ENCODE measurements at places on chromosomes 4 and X.

GRCh38 chr4:95637043-95637600 lies 88.3 kb upstream of the UNC5C start:
- DNase-seq = peak; percentile 15

DNA sequence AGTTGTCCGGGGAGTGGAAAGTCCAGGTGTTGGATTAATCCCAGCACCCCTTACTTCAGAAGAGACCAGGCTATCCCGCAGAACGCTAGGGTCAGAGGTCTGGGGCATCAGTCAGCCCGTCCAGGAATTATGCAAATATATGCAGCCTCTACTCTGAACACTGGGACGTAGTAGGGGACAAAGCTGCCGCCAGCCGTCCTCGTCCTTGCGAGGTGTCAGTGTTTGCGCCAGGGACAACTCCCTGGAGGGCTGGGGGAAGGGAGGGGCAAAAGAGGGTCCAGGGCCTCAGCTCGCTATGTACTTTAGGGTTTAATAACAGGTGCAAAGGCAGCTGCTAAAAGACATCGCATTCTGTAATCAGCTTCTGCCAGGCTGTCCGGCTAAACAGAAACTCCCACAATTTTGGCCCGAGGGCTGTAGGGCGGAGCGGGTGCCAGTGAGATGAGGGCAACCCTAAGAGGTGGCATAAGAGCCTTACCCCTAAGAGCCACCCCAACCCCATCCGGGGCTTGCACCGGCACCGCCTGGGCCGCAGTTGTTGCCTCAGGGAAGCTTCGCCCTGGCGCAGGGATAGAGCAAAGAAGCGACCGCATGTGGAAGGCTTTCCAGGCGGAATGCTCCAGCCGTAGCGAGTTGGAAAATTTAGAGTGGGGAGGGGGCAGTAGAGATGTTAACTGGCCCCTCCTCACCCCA lies 8.4 kb downstream of the HAND2 start:
- DNase-seq = no peak

GRCh38 chrX:23046443-23046842 lies 46.7 kb downstream of the DDX53 start:
- no peak for DNase-seq

- DNase-seq = no peak
Observed at GRCh38 chr4:95161781-95162469, 386.8 kb downstream of the UNC5C start.

DNA sequence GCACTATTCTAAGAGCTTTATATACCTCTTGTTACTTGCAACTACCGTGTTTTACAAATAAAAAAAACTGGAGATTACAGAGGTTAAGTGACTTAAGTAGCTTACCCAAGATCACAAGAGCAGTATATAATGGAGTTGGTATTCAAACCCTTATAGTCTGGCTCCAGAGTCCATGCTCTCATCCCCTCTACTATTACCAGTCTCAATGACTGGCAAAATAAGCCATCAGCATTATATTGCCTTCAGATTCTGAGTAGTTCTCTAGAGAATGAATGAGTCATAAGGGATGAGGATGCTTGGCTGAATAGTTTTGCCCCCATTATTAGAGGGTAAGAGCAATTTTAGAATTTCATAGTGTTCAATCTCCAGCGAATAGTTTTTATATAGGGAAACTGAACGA lies 170.1 kb upstream of the ATOH1 start:
- DNase-seq = no peak

DNA sequence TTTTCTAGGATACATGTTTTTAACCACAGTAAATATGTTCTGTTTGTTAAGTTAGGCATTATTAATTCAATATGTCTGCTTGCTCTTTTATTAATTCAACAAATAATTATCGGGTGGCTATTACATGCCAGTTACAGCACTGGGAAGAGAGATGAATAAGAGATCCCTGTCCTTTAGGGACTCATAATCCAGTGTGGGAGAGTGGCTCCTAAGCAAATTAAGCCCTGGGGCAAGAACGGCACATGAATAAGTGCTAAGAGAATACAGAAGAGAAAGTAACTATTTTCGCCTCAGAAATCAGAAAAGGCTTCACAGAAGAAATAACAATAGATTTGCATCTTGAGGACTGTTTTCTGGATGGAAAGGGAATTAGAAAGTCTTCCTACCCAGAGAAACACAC lies 236.7 kb downstream of the NR3C2 start:
- DNase-seq = no peak

- no peak for DNase-seq
Observed at GRCh38 chr4:128322986-128323385, 35.4 kb upstream of the PGRMC2 start.

DNA sequence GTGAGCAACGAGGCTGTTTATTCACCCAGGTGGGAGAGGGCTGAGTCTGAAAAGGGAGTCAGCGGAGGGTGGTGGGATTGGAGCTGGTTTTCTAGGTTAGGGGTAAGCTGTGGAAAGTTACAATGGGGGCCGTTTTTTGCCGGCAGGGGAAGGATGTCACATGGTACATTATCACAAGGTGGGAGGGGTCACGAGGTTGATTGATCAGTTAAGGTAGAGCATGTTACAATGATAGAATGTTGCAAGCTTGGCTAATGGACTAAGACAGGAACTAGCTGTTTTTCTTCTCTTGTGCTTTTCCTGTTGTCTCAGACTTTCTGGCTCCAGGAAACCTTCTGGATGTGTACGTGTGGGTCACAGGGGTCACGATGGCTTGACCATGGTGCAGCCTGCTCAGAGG lies 536.3 kb upstream of the HTR2C start:
- DNase-seq = no peak

DNA sequence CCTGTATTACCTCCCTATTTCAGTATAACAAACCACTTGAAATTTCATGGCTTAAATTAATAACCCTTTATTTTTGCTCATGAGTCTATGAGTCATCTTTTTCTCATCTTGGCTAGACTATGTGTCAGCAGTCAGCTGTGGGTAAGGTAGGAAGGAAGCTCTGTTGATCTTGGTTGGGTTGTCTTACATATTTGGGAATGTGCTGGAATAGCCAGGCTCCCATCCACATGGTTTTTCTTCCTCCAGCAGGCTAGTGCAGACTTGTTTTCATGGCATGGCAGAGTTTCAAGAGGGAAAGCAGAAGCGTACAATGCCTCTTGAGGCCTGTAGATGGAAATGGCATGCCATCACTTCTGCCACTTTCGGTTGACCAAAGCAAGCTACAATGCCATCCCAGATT lies 89.7 kb downstream of the LINC00632 start:
- no peak for DNase-seq

DNA sequence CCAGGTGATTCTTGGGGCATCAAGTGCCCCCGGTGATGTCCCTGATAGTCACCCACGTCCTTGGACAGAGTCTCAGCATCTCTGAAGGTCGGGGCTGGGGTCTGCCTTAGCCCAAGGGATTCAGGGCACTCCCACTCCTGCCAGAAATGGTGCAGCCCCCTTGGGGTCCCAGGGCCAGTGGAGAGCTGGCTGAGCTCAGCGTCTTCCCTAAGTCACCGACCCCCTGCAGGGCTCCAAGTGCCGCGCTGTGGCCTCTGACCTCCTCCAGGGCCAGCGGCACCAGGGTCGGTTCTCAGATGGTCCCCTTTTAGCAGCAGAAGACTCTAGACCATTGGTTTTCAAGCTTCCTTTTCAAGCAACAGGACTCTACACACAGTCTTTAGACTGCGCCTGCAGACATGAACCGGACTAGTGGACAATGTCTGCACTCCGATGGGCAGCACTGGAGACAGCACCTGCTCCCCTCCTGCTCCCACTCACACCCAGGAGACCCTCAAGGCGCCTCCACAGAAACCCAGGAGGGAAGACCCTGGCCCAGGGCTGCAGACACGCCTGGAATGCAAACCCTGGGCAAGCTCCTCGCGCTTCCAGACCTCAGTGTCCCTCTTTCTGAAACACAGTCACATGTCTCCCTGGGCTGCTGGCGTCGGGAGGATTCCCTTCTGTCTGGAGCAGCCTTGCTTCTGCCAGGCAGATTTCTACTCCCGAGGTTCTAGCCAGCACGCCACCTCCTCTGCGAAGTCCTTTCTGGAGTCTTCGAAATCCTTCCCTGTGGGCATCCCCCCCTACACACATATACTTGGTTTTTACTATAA lies 53.9 kb downstream of the ABLIM2 start:
- DNase-seq = no peak

- no peak for DNase-seq
Observed at GRCh38 chr4:110139815-110140214, 58.6 kb downstream of the ELOVL6 start.

- peak; percentile 92 for DNase-seq
Observed at GRCh38 chr4:1309261-1310010, 19.7 kb downstream of the MAEA start.

DNA sequence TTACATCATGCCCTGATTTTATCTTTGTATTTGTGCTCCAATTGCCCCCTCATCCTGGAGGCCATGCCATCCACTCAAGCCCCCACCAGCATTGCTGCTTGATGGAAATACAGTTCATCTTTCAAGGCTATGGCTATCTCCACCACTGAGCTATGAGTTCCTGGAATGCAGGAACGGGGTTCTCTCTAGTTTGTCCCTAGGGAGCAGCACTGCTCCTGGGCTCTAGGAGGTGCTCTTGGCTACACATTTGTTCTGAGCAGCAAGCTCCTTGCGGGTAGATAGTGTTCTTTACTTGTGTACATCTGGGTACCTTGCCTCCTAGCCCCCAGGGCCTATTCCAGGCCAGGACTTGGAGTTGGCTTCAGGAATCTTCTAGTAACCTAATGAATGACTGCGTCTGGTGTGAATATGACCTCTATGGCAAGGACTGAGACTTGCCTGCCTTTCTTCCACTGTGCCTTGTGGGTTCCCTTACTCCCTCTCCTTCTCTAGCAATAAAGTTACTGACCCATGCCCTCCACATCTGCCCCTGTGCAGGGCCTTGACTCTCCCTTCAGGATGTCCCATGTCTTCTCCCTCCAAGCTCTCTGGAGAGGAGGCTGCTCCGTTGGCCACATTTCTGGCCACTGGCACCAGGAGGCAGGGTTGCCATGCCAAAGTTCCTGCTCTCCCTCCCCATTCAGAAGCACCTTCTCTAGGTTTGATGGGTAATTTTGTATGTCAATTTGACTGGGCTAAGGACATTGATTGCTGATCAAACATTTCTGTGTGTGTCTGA lies 7.6 kb downstream of the CITED1 start:
- no peak for DNase-seq

DNA sequence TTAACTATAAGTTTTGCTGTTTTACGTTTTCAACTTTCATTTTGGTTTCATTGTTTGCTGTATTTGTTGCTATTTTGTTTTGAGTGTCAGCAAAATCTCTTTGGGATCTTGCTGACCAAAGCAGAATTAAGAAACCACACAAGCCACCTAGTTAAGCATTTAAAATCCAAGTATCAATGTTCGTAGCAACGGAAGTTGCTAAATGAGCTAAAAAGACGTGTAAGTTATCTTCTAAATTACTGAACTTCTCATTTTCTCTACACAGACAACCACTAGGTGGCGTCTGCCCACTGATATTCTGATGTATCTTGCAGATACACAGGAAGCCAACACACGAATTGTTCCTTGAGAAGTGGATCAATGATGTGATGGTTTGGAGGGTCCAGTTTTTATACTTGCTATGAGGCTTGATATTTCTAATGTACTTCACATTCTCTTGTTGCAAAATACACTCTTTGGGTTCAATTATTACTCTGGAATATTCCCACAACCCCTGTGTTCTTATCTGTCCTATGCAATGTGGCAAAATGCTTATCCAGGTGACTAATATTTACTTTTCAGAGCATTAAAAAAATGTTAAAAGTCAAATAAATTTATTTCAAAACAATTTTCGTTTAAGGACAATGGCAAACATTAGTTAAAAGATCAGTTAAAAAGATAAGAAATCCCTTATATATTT lies 250.5 kb downstream of the TECRL start:
- DNase-seq = peak; percentile 46
